ENCODE measurements at places on chromosomes 7 and 10. TPM values are rescaled to one million over a fixed set of nuclear protein-coding genes. Genes with fewer than 3 reads are reported as not detected.

DNA sequence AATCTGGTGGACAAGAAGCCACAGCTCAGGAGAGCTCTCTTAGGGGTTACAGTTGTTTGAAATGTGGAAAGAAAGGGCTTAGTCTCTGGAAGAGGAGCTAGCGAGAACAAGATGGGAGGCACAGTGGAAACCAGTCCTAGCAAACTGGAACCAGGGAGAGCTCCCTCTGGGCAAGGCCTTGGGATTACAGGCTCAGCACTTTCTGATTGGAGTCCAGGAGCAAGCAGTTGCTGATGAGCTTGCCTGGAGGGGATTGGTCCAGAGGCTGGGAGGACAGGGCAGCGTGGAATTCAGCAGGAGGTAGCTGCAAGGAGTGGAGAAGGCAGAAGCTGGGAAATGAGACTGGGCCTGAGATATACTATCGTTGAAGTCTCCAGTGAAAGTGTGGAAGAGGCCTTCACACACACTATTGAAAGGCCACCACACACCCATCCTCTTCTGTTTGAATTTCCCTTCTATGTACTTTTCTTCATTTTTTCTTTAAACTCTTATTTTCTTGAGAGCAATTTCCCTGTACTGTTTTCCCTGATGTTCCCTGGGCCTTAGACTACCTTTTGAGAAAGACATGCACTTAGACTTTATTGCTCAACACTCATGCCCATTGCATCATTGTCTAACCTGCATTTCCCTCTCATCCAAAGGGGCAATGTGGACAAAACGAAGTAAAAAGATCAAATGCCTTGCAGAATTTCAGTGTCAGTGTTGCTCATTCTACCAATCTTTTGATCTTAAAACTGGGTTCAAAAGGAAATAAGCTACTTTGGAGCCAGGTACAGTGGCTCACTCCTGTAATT lies 57.8 kb upstream of the LANCL2 start:
- no peak overlapping the region for H3K4me3 ChIP-seq
- H3K27me3 ChIP-seq = no peaks in the 10 kb centered on the region
- peak; percentile 29 for DNase-seq

GRCh38 chr7:132422502-132423111 lies 153.7 kb downstream of the PLXNA4 start:
- peaks cover 13% of the 10 kb centered on the region for H3K4me1 ChIP-seq
- no peak for DNase-seq
- no peaks in the 10 kb centered on the region for H3K36me3 ChIP-seq
- H3K27ac ChIP-seq = no peak overlapping the region
- no peaks in the 10 kb centered on the region for H3K27me3 ChIP-seq
- H3K4me3 ChIP-seq = no peak overlapping the region

DNA sequence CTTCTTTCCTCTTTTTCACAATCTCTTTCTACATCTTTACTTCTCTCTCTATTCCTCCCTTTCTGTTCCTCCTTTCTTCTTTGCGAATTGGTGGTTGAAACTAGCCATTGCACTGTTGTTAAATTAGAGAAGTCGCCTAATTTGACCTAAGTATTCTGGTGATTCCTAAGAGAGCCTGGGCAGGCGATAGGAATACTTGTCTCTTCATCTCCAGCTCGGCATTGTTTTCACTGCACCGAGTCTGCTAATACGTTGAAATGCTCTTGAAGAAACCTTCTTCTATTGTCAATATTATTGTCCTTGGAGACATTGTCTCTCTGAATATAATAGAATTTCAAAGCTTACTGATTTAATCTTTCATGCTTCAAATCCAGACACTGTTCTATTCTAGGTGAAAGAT lies 31.7 kb downstream of the KCND2 start:
- H3K36me3 ChIP-seq = no peaks in the 10 kb centered on the region
- peaks cover 12% of the 10 kb centered on the region for H3K27me3 ChIP-seq
- no peaks in the 10 kb centered on the region for H3K4me1 ChIP-seq
- no peak for DNase-seq

- no peaks in the 10 kb centered on the region for H3K36me3 ChIP-seq
- no peaks in the 10 kb centered on the region for H3K27me3 ChIP-seq
- no peak overlapping the region for H3K4me3 ChIP-seq
- DNase-seq = no peak
- no peak overlapping the region for H3K27ac ChIP-seq
Observed at GRCh38 chr10:49499305-49499851, 39.5 kb downstream of the ERCC6 start.

GRCh38 chr10:109912335-109913281 lies 10.7 kb downstream of the XPNPEP1 start:
- H3K27ac ChIP-seq = peak overlapping the region; percentile 8
- no peak overlapping the region for H3K4me3 ChIP-seq
- H3K36me3 ChIP-seq = peaks cover 18% of the 10 kb centered on the region
- DNase-seq = peak; percentile 44
- H3K27me3 ChIP-seq = no peaks in the 10 kb centered on the region
- peaks cover 18% of the 10 kb centered on the region for H3K4me1 ChIP-seq

The SFXN4 gene
- total RNA-seq = 32.1 TPM

- no peak overlapping the region for H3K4me3 ChIP-seq
- DNase-seq = no peak
- no peaks in the 10 kb centered on the region for H3K36me3 ChIP-seq
- no peak overlapping the region for H3K27ac ChIP-seq
- H3K27me3 ChIP-seq = peaks cover 14% of the 10 kb centered on the region
- peaks cover 6% of the 10 kb centered on the region for H3K4me1 ChIP-seq
Observed at GRCh38 chr10:101069441-101069840, 7.7 kb downstream of the KAZALD1 start.

DNA sequence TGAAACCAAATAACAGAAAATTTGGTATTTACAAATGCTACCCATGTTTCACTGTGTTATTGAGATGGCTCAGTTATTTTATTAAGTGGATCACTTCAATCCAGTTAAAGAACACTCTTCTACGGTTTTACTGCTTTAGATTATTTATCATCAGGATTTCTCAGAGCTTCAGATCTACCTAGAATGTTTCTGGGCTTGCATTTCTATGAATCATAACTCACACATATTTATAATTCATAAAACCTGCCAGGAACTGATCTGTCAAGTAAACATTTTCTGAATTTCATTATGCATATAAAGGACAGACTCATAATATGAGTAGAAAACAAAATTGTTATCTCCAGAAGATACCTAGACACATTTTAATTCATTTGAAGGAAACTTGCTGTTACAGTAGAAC lies 1172.3 kb upstream of the LRRTM3 start:
- H3K27ac ChIP-seq = no peak overlapping the region
- H3K36me3 ChIP-seq = no peaks in the 10 kb centered on the region
- no peak overlapping the region for H3K4me3 ChIP-seq
- no peaks in the 10 kb centered on the region for H3K27me3 ChIP-seq
- no peak for DNase-seq
